ENCODE measurements at places on chromosomes 2 and 18.

- no peak for DNase-seq
These were observed 373 bp downstream of the EIPR1 start for GRCh38 chr2:3377279-3377611.

- DNase-seq, result no peak
These were observed 148.6 kb downstream of the MAIP1 start for GRCh38 chr2:200104015-200104414.

GRCh38 chr2:54636415-54637139 is 86.9 kb upstream of the EML6 start:
- DNase-seq, result no peak

DNA sequence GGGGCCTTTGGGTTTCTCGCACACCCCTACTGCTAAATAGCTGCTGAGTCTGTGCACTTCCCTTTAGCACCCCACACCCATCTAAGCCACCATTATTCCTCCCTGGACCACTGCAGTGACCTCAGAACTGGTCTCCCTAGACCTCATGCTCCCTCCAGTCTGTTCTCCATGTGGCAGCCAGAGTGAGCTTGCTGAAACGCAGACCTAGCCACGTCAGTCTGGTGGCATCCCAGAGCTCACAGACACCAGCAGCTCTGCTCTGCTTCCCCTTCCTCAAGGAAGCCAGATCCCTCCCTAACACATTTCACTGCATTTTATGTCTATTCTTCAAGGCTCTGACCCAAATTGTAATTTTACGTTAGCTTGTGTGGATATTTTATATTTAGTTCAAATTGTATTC is 144.4 kb downstream of the DYSF start:
- DNase-seq, result no peak

- DNase-seq, result no peak
These were observed 83.0 kb downstream of the ACVR1 start for GRCh38 chr2:157793053-157793612.

DNA sequence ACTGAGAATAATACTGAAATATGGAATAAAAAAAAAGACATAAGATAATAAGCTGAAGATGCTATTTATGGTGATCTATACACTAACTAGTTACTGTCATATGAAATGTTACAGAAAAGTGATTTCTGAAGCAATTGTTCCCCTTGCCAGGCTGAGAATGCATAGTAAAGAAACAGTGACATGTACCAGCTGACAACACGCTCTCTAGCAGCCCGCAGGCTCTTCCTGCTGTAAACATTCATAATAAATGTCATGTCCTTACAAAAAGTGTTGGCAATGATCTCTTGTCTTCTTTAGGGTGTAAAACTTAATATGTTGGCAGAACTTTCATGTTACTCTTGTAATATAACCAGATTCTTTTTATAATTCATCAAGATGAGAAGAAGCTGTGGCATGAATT is 1171.3 kb downstream of the DSC3 start:
- no peak for DNase-seq

GRCh38 chr18:61149786-61150185 is 183.4 kb upstream of the CDH20 start:
- DNase-seq, result no peak

GRCh38 chr2:110783196-110783873 is 51.0 kb downstream of the ACOXL start:
- no peak for DNase-seq

DNA sequence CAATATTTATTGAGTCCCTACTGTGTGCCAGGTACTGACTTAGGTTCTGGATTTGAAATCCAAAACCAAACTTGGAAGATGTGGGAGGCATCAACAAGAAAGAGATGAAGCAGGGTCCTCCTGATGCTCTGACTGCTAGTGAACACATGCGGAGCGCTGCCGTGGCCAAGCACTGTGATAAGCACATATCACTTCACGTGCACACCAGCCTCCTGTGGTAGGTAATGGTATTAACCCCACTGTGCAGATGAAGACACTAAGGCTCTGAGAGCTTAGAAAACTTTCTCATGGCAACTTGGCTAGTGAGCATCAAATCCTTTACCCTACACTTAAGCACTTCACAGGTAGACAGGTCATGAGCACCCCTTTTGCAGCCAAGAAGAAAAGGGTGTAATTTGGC is 216.1 kb downstream of the HAUS1 start:
- DNase-seq, result no peak

GRCh38 chr2:152961351-152961750 is 242.9 kb downstream of the ARL6IP6 start:
- DNase-seq, result no peak

GRCh38 chr2:25740810-25741381 is 67.5 kb upstream of the DTNB start:
- no peak for DNase-seq

DNA sequence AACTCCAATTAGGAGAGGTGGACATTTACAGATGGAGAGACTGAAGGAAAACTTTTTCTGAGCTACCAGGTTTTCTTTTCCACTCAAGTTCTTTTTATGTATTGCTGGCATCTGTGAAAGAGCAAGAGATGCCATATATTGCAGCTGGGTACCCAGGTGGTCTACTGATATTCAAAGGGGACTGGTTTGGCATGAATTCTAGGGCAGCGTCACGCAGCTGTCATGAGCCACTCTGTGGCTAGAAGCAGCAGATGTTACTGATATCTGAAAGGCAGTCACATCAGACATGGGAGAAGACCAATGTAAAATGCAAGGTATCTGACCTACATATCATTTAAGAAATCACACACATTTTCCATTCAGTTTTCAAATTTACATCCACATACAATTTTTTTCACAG is 408.8 kb downstream of the GALNT13 start:
- DNase-seq, result no peak

Measured in right hindlimb (tissue), 1 donor.